ENCODE measurements at places on chromosomes 13 and 19. TPM values are rescaled to one million over a fixed set of nuclear protein-coding genes. Genes with fewer than 3 reads are reported as not detected.

PNMA8A gene
- 7.3 TPM for total RNA-seq

SMAD9 gene
- total RNA-seq, result 2.6 TPM

CALR3 gene
- not detected for total RNA-seq

LILRB5 gene
- total RNA-seq, result 7.7 TPM

SIGLEC9 gene
- 1.7 TPM for total RNA-seq

Measured in Right ventricle myocardium superior (tissue), 1 donor.